ENCODE measurements at places on chromosomes 2 and 18. TPM values are rescaled to one million over a fixed set of nuclear protein-coding genes. Genes with fewer than 3 reads are reported as not detected.
A peak's percentile ranks its signal among the peaks of the same experiment; 100 is the strongest.

DNA sequence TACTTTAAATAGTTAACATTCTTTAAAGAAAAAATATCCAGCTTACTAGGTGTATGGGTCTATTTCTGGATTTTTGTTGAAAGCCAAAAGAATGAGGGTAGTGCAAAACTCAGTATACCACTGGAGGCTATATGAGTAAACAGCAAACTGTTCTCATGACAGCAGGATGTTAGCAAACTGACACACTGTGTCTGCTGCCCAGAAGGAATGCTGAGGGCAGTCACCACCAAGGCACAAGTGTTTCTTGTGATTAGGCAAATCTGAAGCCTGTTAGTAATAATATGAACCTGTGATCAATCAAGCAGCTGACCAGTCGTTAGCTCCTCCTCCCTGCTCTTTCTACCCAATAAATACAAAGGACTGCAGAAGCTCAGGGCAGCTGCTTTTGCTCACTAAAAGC is 50.5 kb upstream of the SULT1C3 start:
- H3K27me3 ChIP-seq = no peaks in the 10 kb centered on the region
- DNase-seq = no peak
- no peak overlapping the region for H3K4me3 ChIP-seq
- H3K36me3 ChIP-seq = no peaks in the 10 kb centered on the region
- H3K27ac ChIP-seq = no peak overlapping the region

- H3K4me3 ChIP-seq = no peak overlapping the region
- H3K36me3 ChIP-seq = no peaks in the 10 kb centered on the region
- no peak for DNase-seq
- peaks cover 12% of the 10 kb centered on the region for H3K4me1 ChIP-seq
- no peaks in the 10 kb centered on the region for H3K27me3 ChIP-seq
These were observed 144.1 kb downstream of the CDC42EP3 start for GRCh38 chr2:37527361-37527760.

- no peaks in the 10 kb centered on the region for H3K4me1 ChIP-seq
- no peaks in the 10 kb centered on the region for H3K27me3 ChIP-seq
- H3K36me3 ChIP-seq = peaks cover 14% of the 10 kb centered on the region
- DNase-seq = no peak
These were observed 203.9 kb downstream of the PHLPP1 start for GRCh38 chr18:62919109-62919838.

- H3K4me1 ChIP-seq = no peaks in the 10 kb centered on the region
- H3K27ac ChIP-seq = no peak overlapping the region
- DNase-seq = no peak
- no peak overlapping the region for H3K4me3 ChIP-seq
These were observed 102.7 kb downstream of the CPO start for GRCh38 chr2:207041786-207042554.

GRCh38 chr2:238106698-238107524 is 6.8 kb downstream of the ESPNL start:
- peak overlapping the region; percentile 67 for H3K27ac ChIP-seq
- peak; percentile 30 for DNase-seq
- peak overlapping the region; percentile 20 for H3K4me3 ChIP-seq
- H3K27me3 ChIP-seq = no peaks in the 10 kb centered on the region
- H3K36me3 ChIP-seq = no peaks in the 10 kb centered on the region
- peaks cover 7% of the 10 kb centered on the region for H3K4me1 ChIP-seq

DNA sequence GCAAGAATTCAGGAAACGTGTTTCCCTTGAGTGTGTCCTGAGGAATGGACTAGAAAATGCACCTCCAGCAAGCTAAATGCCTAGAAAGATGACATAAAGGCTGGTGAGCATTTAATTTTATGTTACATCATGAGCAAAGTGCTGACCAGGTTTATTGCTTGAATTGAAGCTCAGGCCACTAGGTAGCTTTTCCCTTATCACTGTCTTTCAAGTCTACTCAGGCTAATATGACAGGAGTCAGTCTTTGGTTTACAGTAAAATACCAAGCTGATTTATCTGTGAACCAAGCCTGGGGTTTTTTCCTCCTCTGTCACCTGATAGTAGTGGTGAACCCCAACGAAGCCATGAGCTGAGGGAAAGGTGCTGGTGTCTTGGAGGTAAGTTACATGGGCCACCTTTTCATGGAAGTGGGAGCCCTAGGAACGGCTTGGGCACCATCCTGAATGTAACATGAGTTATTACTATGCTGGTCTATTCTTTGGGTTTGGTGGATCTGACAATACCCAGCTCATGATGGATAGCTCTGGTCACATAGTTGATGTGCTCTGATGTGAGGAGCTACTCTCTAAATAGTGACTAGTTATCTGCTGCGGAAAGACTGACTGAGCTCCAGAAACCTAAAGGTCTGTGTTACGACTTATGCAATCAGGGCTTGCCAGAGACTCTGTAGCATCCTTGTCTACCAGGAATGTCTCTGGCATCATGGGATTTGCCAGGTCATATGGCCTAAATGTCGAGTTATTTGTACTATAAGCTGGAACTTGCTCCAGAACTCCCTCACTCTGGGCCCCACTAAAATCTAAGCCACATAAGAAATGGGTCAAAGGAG is 39.8 kb downstream of the NUP35 start:
- no peak overlapping the region for H3K27ac ChIP-seq
- DNase-seq = no peak

DNA sequence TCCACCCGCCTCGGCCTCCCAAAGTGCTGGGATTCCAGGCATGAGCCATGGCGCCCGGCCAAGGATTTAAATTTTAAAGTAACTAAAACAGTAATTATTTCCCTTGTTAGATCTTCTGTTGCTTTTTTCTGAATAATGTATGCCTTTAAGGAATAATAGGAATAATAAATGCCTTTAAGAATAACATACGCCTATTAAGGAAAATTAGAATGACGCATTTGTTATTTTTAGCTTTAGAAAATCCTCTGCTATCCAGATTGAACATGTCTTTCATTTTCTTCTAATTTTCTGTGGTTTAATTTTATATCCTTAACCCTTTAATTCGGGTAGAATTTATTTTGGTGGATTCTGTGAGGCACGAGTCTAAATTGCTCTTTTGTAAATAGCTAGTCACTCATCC is 23.1 kb upstream of the TMBIM1 start:
- H3K27ac ChIP-seq = no peak overlapping the region
- H3K27me3 ChIP-seq = no peaks in the 10 kb centered on the region
- H3K36me3 ChIP-seq = no peaks in the 10 kb centered on the region
- peaks cover 6% of the 10 kb centered on the region for H3K4me1 ChIP-seq

- H3K27ac ChIP-seq = no peak overlapping the region
- DNase-seq = no peak
- no peak overlapping the region for H3K4me3 ChIP-seq
- no peaks in the 10 kb centered on the region for H3K27me3 ChIP-seq
These were observed 31.4 kb downstream of the SLC4A3 start for GRCh38 chr2:219658874-219659273.

GRCh38 chr18:43661570-43661969 is 384.3 kb upstream of the SYT4 start:
- H3K36me3 ChIP-seq = no peaks in the 10 kb centered on the region
- H3K27me3 ChIP-seq = no peaks in the 10 kb centered on the region
- no peak overlapping the region for H3K27ac ChIP-seq

GRCh38 chr2:233438573-233439147 is 84.4 kb downstream of the DGKD start:
- no peak overlapping the region for H3K4me3 ChIP-seq
- H3K36me3 ChIP-seq = peaks cover 56% of the 10 kb centered on the region
- H3K27me3 ChIP-seq = no peaks in the 10 kb centered on the region
- no peak for DNase-seq
- no peak overlapping the region for H3K27ac ChIP-seq

DNA sequence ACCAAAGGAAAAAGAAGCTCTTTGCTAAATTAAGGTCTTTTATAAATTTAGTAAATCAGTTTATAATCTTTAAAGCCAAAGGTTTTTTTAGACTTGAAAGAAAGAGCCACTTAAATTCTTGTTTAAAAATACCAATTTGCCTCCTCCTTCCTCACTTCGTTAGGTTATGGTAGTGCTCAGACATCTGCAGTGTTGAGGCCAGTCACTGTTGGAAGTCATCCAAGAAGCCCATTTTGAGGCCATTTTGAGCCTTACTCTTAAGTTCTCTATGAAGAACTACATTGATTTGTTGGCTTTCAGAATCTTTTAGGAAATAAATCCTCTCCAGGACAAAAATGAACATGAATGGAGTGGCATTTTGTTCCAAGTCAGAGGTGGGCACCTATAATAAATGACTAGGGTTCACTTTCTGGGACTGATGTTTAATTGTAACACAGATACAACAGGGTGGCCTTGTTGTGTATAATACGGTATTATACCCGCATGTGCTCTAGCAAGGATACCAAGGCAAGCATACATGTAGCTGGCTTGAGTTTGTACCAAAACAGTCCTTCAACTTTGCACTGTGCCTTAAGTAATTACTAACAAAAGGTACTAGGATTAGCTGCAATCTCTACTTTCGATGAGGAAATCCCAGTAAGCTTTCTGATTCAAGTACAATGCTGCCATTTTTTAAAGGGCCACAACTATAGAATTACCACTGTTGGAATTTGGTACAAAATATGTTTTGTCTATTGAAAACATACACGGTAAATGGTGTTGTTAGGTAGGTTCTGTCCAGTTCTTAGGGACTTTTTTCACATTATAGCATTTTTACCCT is 22.8 kb downstream of the SLC66A3 start:
- no peaks in the 10 kb centered on the region for H3K4me1 ChIP-seq
- no peaks in the 10 kb centered on the region for H3K27me3 ChIP-seq
- no peak for DNase-seq

DTNA gene
- 1.2 TPM for polyA plus RNA-seq

CPLX4 gene
- polyA plus RNA-seq = not detected

DNER gene
- 0.01 TPM for polyA plus RNA-seq

CAVIN2 gene
- 14.1 TPM for polyA plus RNA-seq
